ENCODE measurements at places on chromosomes 2 and 18.
A peak's percentile ranks its signal among the peaks of the same experiment; 100 is the strongest.

DNA sequence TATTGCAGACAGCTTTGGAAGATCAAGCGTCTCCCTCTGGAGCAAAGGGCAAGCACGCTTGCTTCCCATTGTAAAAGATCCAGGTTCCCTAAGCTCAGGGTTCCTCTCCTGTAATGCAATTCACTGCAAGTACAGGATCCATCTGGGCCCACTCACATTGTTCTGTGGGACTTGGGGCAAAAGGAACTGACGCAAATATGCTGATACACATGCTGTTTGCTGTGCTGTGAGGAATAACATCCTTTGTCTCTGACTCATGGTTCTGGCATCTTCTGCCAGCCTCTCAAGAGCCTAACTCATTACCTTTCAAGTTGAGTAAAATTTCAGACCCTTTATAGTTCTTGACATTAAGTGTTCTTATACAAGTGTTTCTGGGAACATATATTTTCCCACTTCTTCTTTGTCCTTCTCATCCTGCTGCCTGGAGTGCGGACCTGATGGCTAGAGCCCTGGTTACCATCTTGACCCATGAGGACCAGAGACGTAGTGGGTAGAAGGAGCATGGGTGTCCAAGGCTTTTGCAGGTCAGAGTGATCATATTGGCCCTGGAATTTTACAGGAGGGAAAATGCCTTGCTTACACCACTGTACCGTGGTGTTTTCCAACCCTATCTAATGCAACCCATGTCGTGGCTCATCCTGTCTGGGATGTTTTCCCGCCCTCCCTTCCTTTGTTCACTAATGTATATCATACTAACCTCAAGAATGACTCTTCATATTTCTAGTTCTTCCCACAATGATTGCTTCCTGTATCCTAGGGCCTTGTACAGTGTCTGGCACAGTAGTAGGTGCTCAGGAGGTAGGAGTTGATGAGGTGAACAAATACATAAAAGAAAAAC, 145.7 kb upstream of the GLI2 start:
- DNase-seq, result peak; percentile 66

GRCh38 chr2:229870903-229871656, 50.7 kb downstream of the TRIP12 start:
- no peak for DNase-seq

- DNase-seq, result no peak
Measured at GRCh38 chr2:128427413-128427755, 108.7 kb upstream of the HS6ST1 start.

- no peak for DNase-seq
Measured at GRCh38 chr18:27249933-27250332, 64.8 kb upstream of the CHST9 start.

- DNase-seq, result no peak
Measured at GRCh38 chr2:198322275-198322674, 517.9 kb downstream of the PLCL1 start.

GRCh38 chr2:214286011-214286410, 124.8 kb upstream of the VWC2L start:
- DNase-seq, result no peak

- peak; percentile 55 for DNase-seq
Measured at GRCh38 chr2:67576991-67577390, 179.9 kb downstream of the ETAA1 start.

GRCh38 chr2:116859708-116860107, 954.8 kb upstream of the DDX18 start:
- DNase-seq, result no peak

DNA sequence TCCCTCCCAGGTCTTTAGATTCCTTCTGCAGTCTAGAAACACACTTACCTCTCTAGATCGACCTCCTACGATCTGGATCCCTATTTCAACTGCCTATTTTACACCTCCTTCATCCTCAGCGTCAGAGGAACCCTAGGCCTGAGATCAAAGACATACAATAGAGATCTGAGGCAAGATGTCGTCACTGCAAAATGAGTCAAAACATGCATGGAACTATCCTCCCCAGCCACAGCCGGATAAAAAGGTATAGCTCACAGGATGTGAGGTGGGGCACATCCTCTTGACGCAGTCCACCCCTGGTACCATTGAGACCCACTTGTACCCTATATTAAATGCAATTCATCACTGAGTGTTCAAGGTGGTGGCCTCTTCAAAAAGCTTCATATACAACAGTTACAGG, 63.7 kb upstream of the DNAJC10 start:
- no peak for DNase-seq

DNA sequence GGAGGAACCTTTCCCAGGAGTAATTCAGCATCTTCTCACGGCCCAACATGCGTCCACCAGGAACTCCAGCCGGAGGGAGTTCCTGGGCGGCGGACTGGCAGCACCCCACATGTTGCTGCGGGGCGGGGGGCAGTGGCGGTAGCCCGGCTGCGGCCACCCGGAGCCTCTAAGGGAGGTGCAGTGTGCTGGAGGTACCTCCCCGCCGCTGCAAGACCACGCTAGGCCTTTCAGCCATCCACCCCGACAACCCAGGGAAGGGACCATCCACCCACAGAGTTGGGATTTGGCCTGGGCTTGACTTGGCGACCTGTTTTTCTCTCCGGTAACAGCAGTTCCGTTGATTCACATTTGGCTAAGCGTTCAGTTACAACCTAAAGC, 625 bp downstream of the LYPD6 start:
- DNase-seq, result no peak

- DNase-seq, result no peak
Measured at GRCh38 chr2:35294636-35295263, 1060.8 kb upstream of the CRIM1 start.

DNA sequence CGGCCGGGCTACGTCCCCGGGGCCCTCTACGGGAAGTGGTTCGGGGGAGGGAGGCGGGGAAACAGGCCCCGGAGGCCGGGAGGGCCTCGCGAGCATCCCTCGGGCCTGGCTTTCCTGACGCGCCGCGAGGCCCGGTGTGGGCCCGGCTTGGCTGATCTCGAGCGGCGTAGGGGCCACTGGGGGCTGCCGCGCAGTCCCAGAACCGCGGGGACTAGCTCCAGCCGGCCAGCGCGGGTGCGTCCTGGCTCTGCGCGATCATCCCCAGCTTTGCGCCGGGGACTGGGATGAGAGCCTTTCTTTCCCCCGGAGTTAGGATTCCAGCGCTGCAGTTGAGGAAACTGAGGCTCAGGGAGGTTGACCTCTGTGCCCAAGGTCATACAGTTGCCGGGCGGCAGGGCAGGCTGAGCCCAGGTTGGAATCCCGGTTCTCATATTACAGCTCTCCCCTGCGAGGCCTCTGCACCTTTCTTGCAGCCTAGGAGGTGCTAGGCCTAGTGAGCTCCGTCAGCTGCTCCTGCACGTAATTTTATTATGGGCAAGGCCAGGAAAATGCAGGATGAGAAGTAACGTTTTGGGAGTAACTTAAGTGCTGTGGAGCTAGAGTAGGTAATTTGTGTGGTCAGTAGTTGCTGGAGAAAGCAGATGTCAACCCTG, 501 bp downstream of the LPIN1 start:
- no peak for DNase-seq
